ENCODE measurements at places on chromosomes 13 and 19.
A peak's percentile ranks its signal among the peaks of the same experiment; 100 is the strongest.

- DNase-seq, result no peak
Measured at GRCh38 chr13:29540334-29540733, 55.2 kb downstream of the SLC7A1 start.

- DNase-seq, result no peak
Measured at GRCh38 chr13:99797691-99798090, 173.9 kb downstream of the ZIC5 start.

DNA sequence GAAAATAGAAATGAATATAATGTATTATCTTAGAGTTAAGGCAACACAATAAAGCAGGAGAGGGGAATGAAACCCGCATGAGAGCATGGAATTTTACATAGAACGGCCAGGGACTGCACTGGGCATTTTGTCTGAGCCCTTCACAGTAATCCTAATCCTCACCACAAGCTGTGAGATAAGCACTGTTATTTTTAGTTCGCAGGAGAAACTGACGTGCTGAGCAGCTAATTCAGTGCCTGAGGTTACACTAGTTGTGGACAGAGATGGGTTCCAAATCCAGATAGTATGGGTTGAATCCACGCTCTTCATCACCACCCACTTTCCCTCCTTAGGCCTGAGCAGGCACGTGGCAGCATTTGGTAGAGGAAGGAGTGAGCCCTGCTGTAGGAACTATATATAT is 24.8 kb upstream of the ZNF527 start:
- no peak for DNase-seq

DNA sequence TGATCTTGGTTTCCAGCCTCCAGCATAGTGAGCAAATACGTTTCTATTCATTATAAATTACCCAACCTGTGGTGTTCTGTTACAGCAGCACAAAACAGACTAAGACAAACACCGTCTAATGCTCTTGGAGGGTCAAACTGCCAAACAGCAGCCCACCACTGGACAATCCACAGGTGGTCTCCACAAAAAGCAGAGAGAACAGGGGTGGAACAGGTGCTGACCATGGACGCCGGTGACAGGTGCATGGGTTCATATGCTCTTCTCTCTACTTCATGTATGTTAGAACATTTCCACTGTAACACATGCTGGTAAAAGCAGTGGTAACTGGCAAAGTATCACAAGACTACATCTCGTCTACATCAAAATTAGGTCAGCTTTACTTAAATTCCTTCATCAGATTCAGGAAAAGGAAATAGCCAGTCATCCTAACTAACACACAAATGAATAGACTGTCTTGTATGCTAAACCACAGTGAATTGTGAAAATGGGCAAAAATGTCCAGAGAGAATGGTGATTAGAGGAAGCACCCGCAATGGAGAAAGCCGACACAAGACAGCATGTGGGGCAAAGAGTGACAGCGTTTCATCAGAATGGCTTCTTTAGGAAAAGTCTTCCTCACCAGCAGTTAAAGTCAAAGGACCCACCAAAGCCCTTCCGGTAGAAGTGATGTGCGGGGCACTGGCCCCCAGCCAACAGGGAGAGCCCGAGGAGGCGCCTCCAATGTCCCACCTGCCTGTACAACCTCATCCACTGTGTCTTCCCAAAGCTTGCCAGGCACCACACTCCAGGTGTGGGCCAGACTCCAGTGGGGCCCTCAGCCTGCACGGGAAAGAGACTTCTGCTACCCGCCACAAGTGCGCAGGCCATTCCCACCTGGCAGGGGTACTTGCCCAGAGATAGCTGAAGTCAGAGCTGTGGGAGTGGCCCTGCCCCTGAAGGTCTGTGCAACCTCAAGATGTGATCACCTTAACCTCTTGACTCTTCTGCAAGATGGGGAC is 6.5 kb downstream of the CARS2 start:
- no peak for DNase-seq

DNA sequence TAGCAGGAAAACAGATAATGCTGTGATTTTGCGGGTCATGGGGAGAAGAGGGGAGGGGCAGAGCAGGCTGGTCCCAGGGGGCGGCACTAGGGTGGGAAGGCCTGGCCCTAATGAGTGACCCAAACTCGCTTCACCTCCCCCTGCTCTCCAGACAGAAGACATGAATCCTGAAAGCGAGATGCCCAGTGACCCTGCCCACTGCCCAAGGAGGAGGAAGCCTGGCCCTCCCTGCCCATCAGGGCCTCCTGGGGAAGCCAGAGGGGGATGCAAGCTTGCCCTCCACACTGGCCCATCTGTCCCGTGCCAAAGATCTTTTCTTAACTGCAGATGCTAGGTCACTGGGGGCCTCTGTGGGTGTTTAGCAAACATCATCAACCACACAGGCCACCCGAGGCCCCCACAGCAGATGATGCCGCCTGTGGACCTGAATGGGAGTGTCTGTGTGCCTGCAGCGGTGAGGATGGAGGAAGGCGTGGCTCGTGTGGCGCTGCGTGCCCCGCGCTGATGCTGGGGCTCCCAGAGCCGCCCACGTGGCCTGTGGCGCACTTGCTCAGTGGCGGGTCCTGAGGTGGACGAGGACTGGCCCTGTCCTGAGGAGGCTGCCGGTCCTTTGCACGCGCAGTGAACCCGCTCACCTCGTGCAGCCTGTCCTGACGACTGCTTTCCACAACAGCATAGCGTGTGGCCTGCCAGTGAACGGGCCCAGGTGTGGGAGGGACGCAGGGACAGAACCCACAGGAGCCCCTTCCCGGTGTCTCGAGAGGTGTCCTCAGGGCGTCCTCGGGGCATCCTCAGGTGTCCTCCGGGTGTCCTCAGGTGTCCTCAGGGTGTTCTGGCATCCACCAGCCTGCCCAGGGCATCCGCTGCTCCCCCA is 80.5 kb upstream of the MCF2L start:
- no peak for DNase-seq

DNA sequence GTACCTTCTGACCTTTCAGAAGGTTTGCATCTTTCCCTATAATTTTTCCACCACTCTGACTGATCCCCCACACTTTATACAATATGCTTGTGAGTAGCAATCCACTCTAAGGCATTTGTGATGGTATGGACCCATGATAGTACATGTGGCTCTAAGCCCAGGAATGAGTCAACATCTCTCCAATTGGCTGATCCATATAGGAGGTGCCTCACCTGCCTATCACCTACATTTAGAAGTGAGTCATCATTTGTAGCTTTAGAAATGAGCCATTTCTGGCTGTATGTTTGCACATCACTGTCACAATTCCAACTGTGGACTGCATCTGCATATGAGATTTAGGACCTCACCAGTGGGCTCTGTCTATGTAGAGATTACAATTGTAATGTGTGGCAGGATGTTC is 133.1 kb upstream of the ZNF91 start:
- DNase-seq, result no peak

DNA sequence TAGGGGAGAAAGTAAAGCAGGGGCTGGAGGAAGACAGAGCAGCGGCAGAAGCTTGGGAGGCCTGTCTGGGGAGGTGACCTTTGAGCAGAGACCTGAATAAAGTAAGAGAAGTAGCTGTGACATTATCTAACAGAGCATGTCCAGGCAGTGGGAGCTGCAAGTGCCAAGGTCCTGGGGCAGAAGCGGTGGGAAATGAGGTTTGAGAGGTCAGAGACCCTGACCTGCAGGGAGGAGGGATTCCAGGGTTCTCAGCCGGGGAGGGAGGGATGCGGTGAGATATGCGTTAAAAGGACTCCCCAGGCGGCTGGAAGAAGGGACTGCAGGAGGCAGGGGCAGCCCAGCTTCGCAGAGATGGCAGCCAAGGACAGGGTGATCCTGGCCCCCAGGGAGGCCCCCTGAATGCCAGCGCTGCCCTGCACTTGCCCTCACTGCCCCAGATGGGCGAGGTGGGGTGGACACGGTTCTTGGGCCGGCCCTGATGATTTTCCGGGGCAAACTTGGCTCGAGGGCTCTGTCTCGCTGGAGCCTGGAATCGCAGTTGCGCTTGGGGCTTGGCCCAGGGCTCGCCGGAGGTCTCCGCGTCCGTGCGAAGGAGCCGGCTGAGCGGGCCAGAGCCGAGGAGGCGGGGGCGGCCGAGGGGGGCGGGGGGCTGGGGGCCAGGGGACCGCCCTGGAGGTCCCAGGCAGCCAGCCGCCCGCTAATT is 3.2 kb downstream of the CRLF1 start:
- no peak for DNase-seq

GRCh38 chr19:10699650-10700335 is 1.4 kb upstream of the QTRT1 start:
- DNase-seq, result peak; percentile 3

DNA sequence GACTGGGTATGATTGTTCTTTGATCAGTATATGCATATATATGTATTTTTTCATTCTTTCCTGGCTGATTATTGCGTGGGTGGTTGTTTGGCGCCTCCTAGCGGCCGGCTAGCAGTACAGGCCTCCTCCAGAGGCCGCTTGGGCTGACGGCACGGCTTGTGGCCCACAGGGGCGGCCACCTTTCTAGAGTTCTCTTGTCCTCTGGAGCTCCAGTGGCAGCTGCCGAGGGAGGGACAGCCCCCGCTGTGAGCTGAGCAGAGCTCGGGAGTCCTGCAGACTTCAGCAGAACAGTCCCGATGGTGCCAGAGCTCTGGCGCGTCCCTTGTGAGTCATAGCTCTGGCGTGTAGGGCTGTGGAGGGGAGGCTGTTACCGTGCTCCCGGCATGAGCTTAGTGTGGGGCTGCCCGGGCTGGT is 22.5 kb upstream of the ZNF429 start:
- no peak for DNase-seq

DNA sequence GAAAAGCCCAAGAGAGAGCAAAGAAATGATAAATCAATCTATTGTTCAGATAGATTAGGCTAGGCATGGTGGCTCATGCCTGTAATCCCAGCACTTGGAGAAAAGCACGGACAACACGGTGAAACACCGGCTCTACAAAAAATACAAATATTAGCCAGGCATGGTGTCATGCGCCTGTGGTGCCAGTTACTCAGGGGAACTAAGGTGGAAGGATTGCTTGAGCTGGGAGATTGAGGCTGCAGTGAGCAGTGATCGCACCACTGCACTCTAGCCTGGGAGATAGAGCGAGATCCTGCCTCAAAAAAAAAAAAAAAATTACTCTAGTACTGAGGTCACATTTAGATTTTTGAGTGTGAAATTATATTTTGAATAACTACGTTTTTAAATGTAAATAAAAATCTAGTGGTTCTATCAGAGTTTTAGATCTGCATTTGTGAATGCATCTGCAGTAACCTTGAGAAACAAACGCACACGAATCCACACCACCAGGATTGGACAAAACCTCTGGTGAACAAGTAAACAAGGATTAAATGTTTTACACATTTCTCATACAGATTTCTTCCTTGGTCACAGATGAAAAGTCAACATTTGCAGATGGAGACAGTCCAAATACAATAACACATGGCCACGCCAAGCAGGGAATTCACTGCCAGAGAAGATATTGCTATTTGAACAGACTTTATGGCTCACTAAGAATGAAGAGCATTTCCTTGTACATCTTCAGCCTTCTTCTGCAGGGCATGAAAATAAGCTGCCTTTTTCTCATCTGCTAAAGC is 917.6 kb downstream of the PCDH9 start:
- DNase-seq, result no peak

DNA sequence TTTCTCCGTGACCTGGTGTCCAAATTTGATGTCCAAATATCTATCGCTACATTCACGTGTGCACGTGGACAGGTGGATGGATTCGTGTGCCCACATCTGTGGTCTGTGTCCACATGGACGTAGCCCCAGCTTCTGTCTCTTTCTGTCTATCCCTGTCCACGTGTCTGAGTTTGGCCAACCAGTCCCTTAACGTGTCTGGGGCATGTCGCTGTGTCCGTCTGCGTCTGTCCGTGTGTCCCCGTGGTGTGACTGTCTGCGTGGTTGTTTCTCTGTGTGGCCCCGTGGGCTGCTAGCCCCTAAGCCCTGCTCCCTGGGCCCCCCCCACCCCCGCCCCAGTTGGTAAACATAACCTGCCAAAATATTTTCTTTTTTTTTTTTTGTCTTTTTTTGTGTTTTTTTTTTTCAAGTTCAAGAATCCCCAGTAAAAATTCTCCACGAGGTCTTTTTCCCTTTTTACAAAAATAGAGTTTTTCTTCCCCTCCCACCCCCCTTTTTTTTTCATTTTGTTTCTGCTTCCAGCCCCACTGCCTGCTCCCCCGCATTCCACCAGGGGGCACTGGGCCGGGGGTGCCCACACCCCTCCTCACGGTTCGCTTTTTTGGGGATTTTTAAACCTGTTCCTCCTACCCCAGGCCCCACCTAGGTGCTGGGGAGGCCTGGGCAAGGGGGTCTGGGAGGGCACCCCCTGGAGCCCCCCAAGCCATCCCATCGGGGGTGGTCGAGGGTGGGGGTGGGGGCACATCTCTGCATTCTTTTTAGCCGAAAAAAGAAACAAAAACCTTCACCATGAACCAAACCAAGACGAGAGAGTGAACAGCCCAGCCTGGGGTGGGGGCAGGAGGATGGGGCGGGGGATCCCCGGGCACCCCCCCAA is 18.3 kb downstream of the PRKCSH start:
- no peak for DNase-seq

- DNase-seq, result no peak
Measured at GRCh38 chr13:69999875-70000274, 107.8 kb upstream of the ATXN8OS start.

- no peak for DNase-seq
Measured at GRCh38 chr13:109158383-109158782, 529.0 kb downstream of the MYO16 start.

- no peak for DNase-seq
Measured at GRCh38 chr19:7904074-7905020, 670 bp downstream of the MAP2K7 start.

- no peak for DNase-seq
Measured at GRCh38 chr19:43784241-43784980, 3.6 kb upstream of the KCNN4 start.

GRCh38 chr19:18941628-18942354 is 774 bp upstream of the HOMER3 start:
- DNase-seq, result no peak

Data from DMS79 (cell line).